ENCODE measurements at places on chromosomes 3 and 15.

DNA sequence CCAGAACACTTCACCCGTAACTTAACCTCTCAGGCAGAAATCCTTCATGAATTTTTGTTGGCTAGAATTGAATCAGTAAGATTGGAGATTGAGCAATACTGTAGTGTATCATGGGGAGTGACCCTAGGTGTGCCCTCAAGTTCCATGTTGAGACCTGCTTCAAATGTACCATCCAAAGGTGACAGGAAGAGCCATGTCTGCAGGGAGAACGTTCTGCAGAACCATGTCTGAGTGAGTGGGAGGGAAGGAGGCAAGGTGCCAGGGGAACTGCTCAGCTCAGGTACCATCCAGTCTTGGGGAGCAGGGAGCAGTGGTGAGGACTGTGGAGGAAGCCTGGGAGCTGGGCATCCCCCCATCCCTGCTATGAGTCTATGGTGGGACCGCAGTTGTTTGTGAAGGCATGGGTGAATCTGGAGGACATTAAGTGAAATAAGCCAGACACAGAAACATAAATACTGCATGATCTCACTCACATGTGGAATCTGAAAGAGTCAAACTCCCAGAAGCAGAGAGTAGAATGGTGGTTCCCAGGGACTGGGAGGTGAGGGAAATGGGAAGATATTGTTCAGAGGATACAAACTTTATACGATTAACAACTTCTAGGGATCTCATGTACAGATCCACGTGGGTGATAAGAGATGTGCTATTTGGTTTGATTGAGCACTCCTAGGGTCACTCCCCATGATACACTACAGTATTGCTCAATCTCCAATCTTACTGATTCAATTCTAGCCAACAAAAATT, 23.3 kb downstream of the CFAP161 start:
- no peak for DNase-seq

DNA sequence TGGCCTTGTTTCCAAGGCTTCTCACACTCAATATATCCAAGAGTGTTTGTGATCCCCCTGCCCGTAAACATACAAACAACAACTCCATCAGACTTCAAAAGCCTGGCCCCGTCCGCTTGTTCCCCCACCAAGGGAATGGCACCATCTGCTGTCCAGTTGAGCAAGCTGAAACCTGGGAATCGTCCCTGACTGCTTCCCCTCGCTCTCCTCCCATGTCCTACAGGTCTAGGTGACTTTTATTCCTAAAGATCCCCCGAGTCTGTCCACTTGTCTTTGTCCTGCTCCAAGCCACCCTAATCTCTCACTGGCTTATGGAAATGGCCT, 27.9 kb upstream of the FAM174B start:
- DNase-seq, result no peak

GRCh38 chr3:2023959-2024358, 74.7 kb upstream of the CNTN4 start:
- DNase-seq, result no peak

- no peak for DNase-seq
These were observed 5.7 kb downstream of the XIRP1 start for GRCh38 chr3:39186692-39187151.

DNA sequence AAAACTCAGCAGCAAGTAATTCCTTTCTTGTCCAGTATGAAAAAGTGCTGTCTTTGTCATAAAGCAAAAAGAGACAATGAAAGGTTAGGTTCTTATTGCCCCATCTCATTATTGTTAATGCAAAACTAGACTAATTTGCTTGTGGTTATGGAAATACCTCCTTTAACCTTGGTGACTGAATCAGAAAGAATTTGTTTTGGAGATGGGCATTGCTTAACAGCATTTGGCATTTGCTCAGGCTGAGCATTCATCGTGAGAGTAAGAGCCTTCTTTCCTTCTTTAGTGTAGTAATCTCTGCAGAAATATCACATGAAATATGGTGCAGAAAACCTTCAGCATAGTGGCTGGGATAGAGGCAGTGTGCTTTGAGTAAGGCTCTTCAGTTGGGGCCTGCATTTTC, 103.1 kb downstream of the CNTN6 start:
- DNase-seq, result no peak

DNA sequence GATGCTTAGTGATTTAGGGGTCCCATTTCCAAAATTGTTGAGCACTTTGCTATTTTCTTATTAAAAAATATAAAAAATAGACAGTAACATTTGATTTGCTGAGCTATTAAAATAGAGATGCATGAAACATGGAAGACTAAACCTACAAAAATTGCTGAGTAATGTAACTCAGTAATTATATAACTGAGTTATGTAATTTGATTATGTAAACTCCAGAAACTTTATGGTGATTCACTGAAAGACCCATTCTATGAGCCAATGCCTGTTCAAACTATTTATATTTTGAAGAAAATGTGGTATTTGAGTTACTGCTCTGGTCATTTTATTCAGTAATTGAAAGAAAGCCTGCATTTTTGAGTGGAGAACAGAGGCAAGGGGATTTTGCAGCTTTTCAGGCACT, 1221.5 kb upstream of the ALCAM start:
- no peak for DNase-seq

DNA sequence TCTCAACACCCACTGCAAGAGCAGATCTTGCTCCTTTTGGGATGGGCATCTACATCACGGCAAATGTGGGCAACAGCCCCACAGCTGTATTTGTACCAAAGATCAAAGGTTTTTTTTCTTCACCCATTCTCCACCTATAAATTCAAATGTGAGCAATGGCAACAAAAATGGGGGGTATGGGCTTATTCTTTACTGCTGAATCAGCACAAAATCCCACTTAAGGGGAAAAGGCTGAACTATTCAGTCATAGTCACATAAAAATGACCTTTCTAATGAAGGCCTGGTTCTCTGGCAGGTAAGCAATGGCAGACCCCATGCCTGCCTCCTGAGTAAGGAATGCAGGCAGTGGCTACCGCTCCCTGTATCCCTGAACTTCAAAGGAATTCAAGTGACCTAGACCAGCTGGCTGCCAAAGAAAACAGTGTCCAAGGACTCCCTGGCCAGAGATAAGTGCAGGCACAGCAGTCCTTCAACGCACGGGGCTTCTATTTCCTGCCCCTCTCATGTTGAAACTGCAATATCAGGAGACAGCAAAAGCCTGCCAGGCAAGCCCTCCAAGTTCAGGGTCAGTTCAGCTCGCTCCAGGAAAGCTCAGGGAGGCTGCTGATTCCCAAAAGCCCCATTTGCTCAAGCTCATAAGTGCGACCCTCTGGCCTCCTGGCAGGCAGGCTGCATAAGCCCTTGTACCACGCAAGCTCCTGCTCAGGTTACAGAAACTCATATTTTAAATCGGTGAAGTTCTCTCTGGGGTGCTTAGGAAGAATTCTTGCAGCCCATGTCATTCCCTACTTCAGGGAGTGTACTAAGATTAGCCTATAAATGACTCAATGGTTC, 134.1 kb downstream of the PDZRN3 start:
- DNase-seq, result no peak

DNA sequence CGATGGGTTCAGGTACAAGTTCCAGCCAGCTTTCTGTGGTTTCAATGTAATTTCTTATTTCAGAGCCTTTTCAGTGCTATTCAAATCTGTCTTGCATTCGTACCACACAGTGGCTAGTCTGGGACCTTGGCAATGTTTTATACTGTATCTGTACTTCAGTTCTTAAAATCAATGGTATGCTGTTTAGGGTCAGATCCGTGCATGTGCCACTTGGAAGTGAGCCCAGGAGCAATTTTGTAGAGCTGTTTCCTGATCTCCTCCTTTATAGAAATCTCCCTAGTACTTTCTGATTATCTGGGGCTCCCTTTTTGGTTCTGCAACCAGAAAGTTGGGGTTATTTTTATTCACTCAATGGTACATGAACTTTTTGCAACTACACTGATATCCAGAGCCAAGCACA, 59.5 kb upstream of the NDUFB4 start:
- DNase-seq, result no peak

DNA sequence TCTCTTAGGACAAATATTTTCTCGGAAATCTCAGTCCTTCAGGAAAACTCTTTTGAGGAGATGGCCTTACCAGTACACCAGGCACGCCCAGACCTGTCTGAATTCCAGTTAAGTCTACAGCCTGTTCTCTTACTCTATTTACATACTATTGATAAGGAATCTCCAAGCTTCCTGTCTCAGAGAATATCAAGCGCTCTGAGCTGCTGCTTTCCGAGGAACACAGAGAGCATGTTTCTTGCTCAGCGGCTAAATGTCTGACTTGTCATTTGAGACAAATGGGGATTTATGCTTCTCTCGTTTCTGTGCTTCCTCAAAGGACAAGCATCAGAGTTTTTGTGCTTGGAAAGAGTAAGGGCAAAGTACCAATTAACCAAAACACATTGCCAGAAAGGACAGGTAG, 112.4 kb upstream of the CCDC54 start:
- DNase-seq, result no peak
